A549 treated with DMSO at 1 μM for 4 hours (cell line): ENCODE measurements at places on chromosomes 4 and X. TPM values are rescaled to one million over a fixed set of nuclear protein-coding genes. Genes with fewer than 3 reads are reported as not detected.

CRLF2 gene
- 1.4 to 1.8 TPM (median 1.8 TPM) in 5 replicates for total RNA-seq

CENPVL3 gene
- 0.11 to 0.22 TPM (median 0.19 TPM) in 5 replicates for total RNA-seq

ANOS1 gene
- total RNA-seq: 0.03 to 0.09 TPM (median 0.05 TPM) in 3 of 5 replicates, not detected in the others

GPR50 gene
- 0.07 to 0.23 TPM (median 0.17 TPM) in 4 of 5 replicates, not detected in the other for total RNA-seq

ERAS gene
- total RNA-seq: 0.06 to 0.17 TPM (median 0.13 TPM) in 3 of 5 replicates, not detected in the others

GAB1 gene
- 1.8 to 3.6 TPM (median 2.9 TPM) in 5 replicates for total RNA-seq

MAGEB2 gene
- not detected in 5 replicates for total RNA-seq

NEIL3 gene
- 12.9 to 17.3 TPM (median 16.1 TPM) in 5 replicates for total RNA-seq
